Activated T-helper 9 cell treated with anti-CD3 and anti-CD28 coated beads, Interleukin-2, amount 50 U/mL, for 16 hours (primary cell): ENCODE measurements at places on chromosomes 6 and 20.

DNA sequence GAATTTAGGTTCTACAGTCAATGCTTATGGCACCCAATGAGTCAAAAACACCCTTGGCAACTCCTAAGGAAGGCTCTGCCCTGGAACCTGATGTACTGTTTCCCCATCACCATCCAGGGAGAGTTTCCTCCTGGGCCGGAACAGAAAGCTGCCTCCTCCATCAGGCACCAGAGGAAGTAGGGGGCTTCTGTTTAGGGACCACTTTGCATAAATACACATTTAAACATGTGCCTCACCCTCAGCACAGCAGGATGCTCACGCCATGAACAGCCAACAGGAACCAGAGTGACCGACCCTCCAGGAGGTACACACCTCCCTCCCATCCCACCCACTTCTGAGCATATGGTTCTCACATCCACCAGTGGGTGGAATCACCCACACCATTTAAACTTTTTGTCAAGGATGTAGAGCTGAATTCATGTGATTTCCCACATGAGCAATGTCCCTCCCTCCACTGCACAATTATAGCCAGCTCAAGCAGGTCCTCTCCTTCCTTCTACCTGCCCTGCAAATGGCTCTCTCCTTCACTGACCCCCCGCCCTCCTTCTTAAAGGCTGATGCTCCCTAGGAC lies 14.8 kb downstream of the DDRGK1 start:
- DNase-seq: no peak

DNA sequence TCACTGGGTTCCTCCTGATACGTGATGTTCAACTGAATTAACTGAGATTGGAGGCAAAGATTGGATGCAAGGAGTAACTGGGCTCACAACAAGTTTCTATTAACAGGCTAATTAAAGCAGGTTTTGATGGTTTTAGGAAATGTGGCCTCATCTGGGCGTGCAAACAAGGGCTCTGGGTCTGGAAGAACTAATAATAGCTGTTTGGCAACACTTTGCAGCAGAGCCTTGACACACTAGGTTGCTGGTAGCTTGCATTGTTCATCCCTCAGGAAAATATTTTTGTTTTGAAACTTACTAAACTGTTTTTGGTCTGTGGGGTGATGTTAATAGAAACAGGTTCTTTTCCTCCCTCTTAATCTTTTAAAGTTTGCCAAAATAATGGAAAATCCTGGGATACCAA lies 117.2 kb upstream of the CD93 start:
- no peak for DNase-seq

DNA sequence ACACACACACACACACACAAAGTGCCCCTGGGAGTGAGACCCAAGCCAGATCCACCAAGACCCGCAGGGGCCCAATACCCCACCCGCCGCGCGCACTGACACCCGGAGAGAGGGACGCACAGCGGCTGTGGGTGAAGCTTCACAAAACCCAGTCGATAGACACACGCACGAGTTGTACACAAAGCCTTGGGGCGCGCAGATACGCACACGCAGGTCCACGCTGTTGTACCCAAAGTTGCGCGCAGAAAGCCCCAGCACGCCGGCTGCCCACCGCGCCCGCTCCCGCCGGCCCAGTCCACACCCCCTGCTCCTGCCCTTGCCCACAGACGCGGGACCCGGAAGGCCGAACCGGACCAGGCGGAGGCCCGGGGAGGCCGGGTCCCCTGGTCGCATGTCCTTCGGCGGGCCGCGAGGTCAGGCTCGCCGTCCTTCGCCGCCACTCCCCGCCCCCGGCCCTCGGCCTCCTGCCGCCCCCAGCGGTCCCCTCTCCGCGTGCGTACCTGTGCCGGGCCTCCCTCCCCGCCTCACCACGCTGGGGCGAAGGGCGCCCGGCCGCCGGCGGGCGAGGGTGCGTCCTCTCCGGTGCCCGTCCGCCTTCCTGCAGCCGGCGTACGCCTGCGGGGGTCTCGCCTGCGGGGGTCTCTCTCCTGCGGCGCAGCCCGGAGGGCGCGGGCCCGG lies at the start of gene TMEM74B:
TSS of gene TMEM74B (minus strand) at position 344 of the 678 bp plus-strand sequence. CDS start 1,180 bp downstream, outside the sequence.
- no peak for DNase-seq

GRCh38 chr6:99014061-99014460 lies 66.3 kb upstream of the FBXL4 start:
- DNase-seq: no peak

- DNase-seq: no peak
Measured at GRCh38 chr6:160788806-160789205, 86.8 kb downstream of the PLG start.

DNA sequence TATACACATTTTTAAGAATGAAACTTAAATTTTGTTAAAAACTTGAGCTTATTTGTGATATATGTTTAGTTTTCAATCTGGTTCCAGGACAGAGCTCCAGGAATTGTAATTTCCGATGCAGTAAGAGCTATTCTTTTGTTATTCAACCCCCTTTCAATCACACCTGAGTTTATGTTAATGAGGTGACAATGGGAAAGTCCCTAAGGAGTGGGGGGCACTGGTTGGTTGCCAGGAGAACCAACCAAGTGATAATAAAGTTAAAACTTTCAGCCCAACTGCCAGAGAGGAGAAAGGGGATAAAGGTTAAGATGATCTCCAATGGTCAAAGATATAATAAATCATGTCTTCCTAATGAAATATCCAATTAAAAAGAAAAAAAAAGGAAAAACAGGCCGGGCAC lies 19.8 kb downstream of the MDN1 start:
- DNase-seq: no peak

DNA sequence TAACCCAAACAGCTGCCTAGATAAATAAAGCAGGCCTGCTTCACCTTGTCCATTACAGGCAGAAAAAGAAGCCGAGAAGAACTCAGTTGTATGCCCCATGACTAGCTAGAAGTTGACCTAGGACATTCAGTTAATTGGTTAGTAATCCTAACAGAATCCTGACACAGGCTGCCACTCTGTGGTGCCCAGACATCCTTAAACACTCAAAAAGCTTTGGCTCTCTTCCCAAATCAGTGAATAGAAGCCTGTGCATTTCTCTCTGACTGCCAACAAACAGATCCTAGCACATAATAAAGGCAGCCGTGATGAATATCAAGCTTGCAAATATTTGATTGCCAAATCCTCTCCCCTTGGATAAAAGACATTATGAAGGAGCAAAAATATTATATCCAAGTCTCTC lies 519.1 kb upstream of the EYS start:
- DNase-seq: no peak

- DNase-seq: no peak
Measured at GRCh38 chr6:46584586-46584985, 68.0 kb downstream of the CYP39A1 start.

DNA sequence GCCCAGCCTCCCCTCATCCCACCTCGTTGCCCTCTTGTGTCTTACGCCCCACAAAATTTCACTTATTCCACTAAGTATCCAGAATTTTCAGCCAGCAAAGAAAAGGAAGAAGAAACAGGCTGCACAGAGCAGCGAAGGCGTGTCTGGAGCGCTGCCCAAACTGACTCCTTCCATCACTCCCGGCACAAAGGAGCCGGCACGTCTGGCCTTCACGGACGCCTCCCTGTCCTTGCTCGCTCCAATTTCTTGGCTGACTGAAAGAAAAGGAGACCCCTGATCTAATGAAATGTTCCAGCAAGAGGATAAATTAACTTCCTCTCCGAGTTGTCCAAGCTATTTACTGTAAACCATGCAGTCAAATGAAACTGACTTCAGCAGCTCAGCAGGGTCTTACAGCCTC lies 152.3 kb upstream of the CDH4 start:
- no peak for DNase-seq

DNA sequence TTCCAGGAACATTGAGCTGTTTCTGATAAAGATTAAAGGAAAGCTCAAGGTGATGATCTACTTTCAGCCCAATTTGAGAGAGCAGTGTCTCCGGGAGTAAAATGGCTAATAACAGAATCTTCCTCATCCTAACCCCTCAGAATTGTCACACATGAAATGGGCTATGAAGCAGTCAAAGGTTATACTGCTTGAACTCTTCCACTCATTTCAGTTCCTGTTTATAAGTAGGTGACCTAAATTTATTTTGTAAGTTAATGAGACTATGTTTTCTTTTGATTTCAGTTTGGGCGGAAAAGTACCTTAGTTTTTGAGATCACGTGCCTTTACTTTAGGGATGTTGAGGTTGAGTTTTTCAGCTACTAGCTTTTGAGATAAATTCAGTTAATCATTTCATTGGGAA lies 47.2 kb downstream of the QKI start:
- DNase-seq: no peak

DNA sequence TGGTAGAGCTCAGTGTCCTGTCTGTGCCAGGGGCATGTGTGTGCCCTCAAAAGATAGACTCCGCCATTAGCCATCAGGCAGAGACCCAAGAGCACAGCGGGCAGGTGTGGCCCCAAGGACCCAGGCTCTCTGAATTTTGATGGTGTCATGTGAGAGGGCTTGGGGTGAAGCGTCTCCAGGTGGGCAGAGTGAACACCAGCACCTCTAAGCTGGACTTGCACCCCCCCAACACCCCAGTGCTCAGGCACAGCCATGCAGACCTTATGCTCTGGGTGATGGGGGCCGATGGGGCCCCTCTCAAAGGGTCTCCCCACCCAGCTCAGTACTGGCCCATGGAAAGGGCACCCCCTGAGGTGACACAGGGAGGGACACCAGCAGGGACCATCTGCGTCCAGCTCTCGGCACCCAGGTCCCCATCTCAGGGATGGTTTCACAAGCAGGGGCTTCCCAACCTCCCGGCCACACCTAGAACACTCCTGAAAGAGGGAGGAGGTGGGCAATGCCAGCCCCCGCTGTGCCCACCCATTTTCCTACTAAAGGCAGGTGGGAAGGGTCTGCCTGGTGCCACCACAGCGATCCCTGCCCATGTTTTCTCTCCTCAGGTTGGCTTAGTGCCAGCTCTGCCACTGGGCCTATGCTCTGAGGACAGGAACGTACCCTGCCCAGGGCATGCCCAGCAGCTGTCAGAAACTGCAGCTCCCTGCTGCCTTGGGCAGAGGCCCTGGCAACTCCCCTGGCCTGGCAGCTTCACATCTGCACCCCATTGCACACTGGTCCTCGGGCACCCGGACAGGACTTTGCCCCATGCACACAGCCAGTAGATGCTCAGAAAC lies 3.5 kb downstream of the CST7 start:
- DNase-seq: no peak

GRCh38 chr6:124682751-124683150 lies 279.5 kb upstream of the RNF217 start:
- no peak for DNase-seq

GRCh38 chr6:89122625-89123024 lies 4.8 kb upstream of the SRSF12 start:
- DNase-seq: no peak

- DNase-seq: no peak
Measured at GRCh38 chr6:25886066-25886465, 12.0 kb upstream of the SLC17A3 start.

DNA sequence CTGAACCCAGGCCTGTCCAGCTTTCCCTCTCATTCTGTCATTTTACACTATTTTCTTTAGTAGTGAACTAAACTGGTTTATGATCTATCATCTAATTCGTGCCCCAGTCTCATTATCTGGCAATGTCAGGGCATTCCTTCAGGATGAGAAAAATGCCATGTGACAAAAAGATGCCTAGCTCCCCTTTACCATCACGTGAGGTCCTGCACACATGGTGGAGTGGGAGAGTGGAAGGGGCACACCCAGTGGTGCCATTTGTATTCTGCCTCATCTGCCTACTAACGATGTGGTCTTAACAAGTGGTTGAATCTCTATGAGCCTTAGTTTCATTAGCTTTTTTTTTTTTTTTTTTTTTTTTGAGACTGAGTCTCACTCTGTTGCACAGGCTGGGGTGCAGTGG lies 41.2 kb downstream of the CDC5L start:
- no peak for DNase-seq

- DNase-seq: no peak
Measured at GRCh38 chr6:89826029-89826528, 3.6 kb upstream of the CASP8AP2 start.

DNA sequence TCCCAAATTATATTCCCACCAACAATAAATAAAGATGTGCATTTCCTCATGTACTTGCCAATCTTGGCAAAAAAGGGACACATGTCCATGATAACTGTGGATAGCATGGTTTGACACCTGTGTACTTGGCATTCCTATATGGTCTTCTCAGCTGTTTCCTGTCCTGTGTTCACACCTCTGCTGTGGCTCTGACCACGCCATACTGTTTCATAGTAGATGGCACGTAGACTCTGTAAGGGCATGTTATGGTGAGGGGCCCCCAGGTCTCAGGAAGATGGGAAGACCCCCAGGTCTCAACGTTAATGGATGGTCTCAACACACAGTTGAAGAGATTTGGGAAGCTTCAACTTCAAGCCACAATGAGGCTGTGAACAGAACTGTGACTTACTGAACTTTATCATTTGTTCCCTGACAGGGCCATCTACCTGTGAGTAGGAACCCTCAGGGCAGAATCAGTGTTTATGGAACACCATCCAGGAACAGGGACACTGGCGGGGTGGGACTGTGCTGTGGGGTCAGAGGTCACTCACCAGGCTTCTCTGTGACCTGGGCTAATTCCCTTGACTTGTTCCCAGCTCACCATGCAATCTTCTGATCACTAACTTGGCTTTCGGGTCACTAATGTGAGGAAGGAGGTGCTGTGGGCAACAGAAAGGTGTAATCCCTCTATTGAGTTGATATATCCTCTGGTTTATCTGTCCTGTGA lies 11.8 kb downstream of the ZBTB24 start:
- DNase-seq: no peak

DNA sequence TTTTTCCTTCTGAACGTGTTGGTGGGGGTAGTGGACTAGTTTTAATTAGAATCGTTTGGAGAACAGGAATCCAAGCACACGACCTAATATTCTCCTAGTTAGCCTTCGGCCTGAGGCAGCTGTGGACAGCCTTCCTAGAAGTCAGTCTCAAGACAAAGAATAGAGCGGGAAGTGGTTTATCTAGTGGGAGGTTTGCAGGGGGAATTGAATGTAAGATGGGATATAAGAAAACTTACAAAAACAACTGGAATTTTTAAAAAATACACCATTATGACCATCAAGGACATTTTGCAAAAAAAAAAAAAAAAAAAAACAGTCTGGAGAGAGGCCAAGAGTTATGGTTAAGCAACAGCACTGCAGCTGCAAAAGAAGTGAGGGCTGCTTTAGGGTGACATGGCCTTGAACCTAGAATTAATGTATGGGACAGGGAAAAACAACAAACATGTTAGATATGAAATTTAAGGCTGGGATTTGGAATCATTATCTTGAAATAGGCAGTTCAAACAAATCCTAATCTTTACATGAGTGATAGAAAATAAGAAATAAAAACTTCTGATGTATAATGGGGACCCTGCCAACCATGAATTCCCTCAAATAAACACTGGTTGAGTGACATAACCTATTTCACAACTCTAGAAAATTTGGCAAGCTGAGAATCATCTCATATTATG lies 40.2 kb downstream of the PLAGL1 start:
- no peak for DNase-seq

DNA sequence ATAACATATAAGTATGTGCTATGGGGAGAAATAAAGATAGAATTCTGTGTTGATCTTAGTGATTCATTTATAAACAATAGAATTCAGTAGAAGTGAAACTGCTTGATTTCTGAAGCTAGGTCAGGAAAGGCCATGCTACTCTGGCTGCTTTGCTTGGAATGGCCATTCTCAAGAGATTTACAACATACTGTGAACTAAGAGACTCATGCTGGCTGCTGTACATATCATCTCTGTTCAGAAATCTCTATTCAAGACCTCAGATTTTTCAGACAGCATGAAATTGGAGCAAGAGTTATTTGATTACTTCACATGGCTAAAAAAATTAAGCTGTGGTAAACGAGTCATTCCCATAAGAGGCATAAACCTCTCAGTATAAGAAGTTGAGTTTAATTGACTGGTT lies 662.6 kb downstream of the BCKDHB start:
- DNase-seq: no peak

GRCh38 chr6:44060612-44061374 lies 66.5 kb downstream of the MRPL14 start:
- DNase-seq: no peak
